ENCODE measurements at places on chromosomes 11 and 22.

GRCh38 chr11:71281831-71282230 lies 29.5 kb upstream of the SHANK2 start:
- no peak for DNase-seq

DNA sequence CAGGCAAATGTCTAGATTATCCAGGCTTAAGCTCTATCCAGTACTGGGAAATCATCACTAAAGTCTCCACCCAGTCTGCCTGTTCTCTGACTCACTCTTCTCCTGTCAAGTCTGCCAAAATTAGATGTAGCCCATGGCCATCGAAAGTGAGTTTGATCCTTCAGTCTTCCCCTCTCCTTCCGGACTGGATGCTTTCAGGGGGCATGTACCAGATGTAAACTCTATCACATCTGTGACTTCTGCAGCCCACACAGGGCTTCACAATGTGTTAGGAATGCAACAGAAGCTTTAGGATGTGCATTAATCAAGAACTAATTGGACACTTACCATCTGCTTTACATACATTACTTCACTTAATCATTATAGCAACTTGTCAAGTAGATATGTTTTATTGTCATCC lies 12.3 kb downstream of the ME3 start:
- no peak for DNase-seq

DNA sequence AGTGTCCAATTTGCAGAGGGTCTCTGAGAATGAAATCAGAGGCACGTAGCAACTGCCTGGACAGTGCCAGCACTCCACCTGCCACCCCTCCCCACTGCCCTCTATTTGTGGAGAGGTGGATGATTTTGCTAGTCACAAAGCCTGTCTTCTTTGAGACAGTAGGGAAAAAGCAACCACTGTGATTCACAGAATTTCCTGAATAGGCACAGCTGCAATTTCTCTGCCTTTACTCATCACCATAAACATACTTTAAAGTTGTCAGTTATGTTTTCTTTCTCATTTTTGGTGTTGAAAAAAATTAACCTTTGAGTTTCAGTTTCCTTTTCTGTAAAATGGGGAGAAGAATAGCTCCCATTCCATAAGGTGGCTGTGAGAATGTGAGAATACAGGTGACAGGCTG lies 134.3 kb downstream of the TEAD1 start:
- no peak for DNase-seq

DNA sequence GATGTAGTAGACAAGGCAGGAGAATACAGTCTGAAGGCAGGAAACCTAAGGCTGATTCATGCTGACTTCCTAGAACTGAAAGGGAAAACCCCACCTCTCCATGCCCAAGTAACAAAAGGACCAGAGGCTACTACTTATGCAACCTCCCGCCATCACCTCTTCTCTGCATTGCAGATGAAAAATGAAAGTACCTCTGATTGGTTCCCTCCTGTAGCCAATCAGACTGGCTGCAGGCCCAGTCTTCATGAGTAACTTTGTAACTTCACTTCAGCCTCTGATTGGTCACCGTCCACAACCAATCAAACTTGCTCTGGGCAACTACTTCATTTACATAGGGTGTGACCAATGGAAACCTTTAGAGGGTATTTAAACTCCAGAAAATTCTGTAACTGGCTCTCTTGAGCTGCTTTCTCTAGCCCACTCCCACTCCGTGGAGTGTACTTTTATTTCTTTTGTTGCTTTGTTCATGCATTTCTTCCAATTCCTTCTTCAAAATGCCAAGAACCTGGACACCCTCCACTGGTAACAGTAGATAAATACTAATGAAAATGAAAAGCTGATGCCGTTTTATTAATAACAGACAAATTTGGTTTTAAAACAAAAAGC lies 5.2 kb upstream of the MAP6 start:
- DNase-seq, result peak; percentile 41

- DNase-seq, result no peak
Measured at GRCh38 chr11:125649465-125650166, 24.7 kb downstream of the CHEK1 start.

DNA sequence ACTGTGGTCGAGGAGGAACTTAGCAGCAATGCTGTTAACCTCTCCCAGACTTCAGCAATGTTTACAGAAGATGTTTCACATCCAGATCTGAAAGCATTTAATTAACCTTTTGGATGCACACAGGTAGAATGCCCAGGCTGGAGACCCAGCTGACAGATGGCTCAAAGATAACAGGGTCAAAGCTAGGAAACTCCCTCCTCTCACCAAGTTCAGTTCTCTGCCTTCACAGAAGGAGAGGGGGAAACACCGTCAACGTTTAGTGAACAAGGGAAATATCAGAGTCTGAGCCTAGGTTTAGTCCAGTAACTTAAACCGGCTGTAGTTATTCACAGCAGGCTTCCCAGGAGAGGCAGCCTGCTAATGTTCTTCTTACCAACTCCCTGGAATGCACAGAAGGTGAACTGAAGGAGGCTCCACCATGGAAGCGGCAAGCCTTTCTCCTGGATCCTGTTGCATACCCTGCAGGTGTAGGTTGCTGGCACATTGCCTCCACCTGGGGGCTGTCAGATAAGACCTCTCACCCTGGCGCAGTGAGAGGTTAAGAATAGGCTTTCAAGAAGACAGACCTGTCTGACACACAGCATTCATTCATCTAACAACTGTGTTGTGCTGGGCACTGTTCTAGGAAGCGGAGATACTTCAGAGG lies 23.5 kb upstream of the ANKK1 start:
- DNase-seq, result no peak

DNA sequence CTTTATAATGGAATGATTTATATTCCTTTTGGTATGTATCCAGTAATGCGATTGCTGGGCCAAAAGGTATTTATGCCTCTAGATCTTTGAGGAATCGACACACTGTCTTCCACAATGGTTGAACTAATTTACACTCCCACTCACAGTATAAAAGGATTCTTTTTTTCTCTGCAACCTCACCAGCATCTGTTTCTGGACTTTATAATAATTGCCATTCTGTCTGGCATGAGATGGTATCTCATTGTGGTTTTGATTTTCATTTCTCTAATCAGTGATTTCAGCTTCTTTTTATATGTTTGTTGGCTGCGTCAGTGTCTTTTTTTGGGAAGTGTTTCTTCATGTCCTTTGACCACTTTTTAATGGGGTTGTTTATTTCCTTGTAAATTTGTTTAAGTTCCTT lies 679.3 kb downstream of the JRKL start:
- no peak for DNase-seq

DNA sequence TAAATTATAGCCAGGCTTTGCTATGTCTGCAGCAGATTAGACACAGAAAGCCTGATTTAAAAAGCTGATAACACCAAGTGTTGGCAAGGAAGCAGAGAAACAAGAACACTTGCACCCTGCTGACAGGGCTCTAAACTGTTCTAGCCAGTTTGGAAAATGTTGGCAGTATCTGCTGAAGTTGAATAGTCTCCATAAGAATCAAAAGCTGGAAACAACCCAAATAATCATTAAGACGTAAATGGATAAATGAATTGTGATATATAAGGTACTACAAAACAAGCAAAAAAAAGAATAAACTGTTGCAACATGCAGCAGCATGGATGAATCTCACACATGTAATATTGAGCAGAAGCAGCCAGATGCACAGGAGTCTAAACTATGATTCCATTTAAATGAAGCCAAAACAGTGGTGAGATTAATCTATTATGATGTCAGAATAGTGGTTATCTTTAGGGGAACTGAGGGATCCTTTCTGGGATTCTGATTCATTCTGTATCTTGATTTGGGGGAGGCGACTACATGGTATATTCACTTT lies 40.4 kb upstream of the ADORA2A start:
- DNase-seq, result no peak

DNA sequence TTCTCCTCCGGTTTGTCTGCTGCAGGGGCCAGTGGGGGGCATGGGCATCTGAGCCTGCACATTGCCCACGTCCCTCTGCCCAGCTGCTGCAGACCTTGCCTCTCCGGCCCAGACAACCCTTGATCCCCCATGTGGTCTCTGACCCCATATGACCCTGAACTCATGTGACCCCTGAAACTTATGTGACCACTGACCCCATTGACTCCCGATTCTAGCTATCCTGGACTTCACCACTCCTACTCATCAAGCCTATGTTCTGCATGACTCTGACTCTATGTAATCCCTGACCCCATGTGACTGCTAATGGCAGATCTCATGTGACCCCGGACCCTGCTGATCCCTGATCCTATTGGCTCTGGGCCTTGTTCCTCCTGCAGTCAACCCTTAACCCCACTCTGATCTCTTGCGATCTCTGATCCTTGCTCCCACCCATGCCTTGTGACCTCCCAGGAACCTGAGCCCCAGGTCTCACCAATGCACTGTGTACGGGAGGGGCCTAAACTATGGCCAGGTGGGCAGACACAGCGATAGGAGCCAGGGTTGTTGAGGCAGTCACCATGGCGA lies 5.7 kb downstream of the LTBP3 start:
- peak; percentile 57 for DNase-seq

- no peak for DNase-seq
Measured at GRCh38 chr11:114386131-114386530, 14.2 kb downstream of the C11orf71 start.

DNA sequence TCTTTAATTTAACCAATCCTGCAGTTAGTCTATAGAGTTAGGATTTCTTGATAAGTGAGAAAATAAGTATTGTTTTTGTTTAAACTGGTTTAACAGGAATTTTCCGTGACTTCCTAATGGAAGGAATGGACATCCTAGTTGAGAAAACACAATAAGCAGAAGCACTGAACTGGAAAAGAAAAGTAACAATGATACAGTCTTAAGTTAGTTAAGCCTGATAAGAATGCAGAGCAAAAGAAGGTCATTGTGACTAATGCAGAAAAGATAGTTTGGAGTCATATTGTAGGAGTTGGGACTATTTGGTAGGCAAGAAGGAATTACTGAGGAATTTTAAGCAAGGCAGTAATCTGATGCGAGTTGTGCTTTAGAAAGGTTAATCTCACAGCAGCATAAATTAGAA lies 11.7 kb downstream of the RNF141 start:
- no peak for DNase-seq

GRCh38 chr11:11514246-11514645 lies 107.6 kb downstream of the GALNT18 start:
- peak; percentile 32 for DNase-seq

GRCh38 chr22:45550416-45550815 lies 47.7 kb downstream of the FBLN1 start:
- no peak for DNase-seq

GRCh38 chr11:95608093-95608492 lies 181.5 kb downstream of the FAM76B start:
- DNase-seq, result no peak

DNA sequence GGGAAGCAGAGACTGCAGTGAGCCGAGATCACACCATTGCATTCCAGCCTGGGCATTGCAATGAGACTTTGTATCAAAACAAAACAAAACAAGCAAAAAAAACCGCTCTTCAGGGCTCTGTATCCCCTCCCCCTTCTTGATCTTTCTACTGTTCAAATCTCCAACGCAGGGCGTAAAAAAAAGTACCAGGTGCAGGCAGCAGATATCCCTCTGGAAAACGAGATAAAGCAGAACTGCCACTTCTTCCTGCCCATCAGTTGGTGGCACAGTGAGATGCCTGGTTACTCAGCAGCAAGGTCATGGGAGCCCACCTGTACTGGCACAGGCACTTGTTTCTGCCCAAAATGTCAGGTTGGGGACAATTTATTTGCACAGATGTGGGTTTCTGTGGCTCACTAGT lies 11.2 kb downstream of the CCS start:
- DNase-seq, result no peak

DNA sequence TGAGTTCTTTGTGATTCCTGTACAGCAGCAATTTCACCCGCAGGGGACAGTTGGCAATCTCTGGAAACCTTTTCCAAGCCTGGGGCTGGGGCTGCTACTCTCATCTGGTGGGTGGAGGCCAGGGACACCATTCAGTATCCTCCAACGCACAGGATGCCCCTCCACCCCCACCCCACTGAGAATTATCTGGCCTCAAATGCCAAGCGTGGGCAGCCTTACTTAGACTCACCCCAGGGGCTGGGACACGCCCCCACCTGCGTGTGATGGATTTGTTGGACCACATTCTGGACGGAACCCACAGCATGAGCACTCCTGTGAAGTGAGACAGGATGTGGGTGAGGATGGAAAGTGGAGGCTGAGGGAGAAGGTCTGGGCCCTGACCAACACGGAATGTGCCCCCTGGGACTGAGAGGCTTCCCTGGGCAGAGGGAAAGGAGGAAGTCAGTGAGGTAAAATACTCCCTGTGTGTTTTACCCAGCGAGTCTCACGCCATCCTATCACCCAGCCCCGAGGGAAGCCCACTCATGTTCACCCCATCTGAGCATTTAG lies 13.7 kb downstream of the RASD2 start:
- no peak for DNase-seq

GRCh38 chr22:24723111-24723510 lies 51.4 kb downstream of the PIWIL3 start:
- no peak for DNase-seq

DNA sequence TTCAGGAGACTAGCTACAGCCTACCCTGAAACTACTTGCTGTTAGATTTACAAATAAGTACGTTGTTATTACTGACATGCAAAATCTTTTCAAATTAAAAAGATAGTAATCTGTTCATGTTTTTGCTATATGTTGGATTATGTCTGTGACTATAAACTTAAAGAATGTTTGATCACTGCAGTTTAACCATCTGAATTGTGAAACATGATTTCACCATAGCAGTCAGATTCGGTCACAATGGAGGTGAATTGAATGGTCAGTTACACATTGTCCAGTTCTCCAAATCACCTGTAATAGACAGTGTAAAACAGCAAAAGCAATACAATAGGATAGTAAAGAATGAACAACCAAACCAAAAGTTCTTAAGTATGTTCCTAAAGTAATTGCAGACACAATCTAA lies 43.3 kb downstream of the CCDC83 start:
- no peak for DNase-seq

DNA sequence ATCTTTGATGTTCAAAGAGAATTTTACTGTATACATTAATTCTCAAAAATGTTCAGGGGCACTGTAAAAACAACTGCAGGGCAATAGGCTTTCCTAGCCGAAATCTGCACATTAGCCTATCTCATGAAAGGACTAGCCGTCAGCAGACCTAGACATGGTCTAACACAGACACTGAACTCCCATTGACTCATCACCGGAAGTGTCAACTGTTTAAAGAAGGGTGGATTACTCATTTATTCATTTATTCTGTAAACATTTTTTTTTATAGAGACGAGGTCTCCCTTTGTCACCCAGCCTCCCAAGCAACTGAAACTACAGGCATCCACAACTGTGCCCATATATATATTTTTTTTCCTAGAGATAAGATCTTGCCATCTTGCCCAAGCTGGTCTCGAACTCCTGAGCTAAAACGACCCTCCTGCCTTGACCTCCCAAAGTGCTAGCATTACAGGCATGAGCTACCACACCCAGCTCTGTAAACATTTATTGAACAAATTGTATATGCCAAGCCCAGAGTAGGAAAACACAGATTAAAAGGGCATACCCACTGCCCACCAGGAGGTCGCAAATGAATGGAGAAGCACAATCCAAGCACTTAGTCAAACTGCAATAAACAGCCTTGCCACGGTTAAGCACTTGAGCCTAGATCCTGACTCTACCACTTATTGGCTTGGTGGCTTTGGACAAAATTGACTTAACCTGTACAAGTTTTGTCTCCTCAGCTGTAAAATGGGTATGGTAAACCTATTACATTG lies 26.6 kb downstream of the RAB30 start:
- DNase-seq, result no peak

GRCh38 chr11:8870411-8871170 lies 40.4 kb upstream of the AKIP1 start:
- peak; percentile 86 for DNase-seq

Data from mesendoderm (in vitro differentiated cells).